Left forelimb (tissue), 1 donor: ENCODE measurements at places on chromosomes 16 and 17.

GRCh38 chr17:75864448-75864871 is 9.3 kb upstream of the WBP2 start:
- peak; percentile 77 for DNase-seq

DNA sequence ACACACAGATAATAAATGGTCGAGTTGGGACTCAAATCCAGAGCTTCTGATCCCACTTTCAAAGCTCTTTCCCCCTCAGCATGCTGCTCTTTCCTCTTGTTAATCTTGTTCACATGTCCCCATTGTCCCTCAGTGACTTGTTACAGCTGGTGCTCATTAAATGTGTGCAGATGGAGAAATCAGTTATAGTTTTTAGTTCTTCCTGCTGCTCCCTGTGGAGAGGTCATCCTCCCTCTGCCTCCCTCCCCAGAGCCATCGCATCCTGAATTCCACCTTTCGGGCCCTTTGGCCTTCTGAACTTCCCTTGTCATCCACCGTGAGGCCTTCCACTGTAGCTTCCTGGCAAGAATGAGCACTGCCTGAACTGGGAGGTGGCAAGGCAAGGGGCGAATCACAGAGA is 179.6 kb downstream of the WSCD1 start:
- DNase-seq = no peak

- DNase-seq = no peak
Measured at GRCh38 chr16:22665803-22666202, 148.2 kb upstream of the HS3ST2 start.

DNA sequence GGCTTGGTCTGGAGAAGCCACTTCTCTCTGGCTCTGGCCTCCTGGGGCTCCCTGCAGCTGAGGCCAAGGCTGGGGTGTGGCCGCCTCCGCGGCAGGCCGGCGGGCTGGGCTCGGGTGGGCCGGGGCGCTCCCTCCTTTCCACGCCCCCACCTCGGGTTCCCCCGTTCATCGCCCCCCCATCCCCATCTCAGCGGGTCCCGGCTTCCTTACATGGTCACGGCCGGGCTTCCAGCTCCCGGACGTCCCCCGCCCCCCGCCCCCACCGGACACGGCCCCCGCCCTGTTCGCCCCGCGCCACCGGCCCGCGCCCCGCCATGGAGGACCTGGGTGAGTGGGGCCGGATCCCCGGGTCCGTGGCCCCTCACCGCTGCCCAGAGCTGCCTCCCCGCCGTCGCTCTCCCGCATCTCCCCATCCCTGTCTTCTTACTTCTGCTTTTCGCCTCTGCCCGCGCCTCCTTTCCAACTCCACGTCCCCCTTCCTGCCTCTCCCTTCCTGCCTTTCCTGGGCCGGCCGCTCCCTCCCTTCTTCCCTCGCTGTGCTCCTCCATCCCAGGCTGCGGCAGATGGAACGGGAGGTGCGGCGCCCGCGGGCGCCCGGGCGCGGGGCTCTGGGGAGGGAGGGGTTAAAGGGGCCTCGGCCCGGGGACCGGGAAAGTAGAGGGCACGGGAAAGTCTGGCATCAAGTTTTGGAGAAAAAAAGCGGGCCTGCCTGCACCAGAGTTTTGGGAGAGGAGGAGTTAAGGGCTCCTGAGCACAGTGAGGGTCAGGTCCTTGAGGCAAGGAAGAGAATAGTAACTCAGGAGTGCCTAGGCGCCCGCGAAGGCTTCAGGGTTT is at the start of gene TGFB1I1:
TGFB1I1 (plus strand) TSS at position 278 of the 834 bp plus-strand sequence; CDS start at position 315, 37 bp downstream.
- peak; percentile 87 for DNase-seq

- no peak for DNase-seq
Measured at GRCh38 chr17:8935191-8935590, 30.3 kb downstream of the PIK3R5 start.

DNA sequence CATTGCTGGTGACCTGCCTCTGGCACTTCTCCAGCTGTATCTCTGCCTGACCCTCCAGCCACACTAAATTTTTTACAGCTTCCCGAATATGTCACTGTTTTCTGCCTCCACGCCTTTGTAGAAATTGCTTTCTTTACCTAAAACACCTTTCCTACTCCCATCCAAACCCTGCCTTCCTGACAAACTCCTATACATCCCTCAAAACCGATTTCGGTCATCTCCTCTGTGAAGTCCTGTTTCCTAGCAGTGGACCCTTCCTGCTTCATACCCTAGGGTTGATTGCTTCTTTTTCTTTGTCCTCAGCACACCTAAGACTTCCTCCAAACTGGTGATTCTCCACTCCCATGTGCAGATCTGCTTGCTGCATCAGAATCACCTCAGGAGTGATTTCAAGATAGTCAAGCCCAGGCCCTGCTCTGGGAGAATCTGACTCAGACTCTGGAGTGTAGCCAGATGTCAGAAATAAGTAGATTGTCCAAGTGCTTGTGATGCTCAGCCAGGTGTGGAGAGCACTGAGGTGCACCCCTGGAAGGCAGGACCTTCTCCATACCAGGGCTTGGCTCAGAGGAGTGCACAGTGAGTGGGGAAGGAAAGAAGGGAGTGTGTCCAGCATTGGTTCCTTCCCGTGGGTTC is 184.2 kb downstream of the COPRS start:
- DNase-seq = no peak

DNA sequence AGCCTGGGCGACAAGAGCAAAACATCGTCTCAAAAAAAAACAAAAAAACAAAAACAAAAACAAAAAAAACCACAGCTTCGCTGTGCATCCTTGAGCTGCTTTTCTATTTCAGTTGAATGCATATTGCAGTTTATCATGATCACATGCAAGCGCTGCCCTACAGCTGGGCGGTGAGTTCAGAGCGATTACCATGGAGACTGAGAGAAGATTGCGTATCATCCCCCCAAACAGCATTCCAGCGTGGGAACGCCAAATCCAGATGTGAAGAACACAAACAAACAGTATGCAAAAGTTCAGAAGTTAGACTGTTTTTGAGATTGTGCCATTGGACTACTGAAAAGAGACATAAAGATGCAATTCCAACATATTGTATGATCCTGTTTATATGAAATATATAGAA is 15.1 kb upstream of the SLC52A1 start:
- DNase-seq = no peak

- DNase-seq = no peak
Measured at GRCh38 chr17:56119191-56119590, 34.1 kb upstream of the ANKFN1 start.

DNA sequence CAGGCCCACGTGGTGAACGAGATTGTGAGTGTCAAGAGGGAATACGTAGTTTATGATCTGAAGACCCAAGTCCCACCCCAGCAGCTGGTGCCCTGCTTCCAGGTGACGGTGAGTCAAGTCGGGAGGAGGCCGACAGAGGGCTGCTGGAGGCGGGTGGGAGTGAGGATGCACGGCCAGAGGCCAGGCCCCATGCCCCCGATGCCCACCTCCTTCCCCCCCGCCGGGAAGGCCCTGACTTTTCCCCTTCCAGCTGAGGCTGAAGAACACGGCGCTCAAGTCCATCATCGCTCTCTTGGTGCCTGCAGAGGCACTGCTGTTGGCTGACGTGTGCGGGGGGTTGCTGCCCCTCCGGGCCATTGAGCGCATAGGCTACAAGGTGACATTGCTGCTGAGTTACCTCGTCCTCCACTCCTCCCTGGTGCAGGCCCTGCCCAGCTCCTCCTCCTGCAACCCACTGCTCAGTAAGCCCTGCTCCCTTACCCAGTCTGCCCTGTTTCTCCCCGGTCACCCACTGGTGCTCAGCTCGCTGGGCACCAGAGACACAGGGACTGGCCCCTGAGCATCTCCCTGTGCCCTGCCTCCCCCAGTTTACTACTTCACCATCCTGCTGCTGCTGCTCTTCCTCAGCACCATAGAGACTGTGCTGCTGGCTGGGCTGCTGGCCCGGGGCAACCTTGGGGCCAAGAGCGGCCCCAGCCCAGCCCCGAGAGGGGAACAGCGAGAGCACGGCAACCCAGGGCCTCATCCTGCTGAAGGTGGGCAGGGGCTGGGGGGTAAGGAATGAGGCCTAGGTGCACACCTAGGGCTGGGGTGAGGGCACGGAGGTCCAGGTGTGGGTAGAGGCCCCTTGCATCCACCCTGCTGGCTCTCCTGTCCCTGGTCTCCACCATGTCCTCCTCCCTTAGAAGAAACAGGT is 2.6 kb downstream of the ZACN start:
- DNase-seq = no peak

- DNase-seq = no peak
Measured at GRCh38 chr17:49090878-49091594, 41.5 kb upstream of the B4GALNT2 start.

GRCh38 chr16:53745086-53745485 is 41.1 kb downstream of the FTO start:
- no peak for DNase-seq

DNA sequence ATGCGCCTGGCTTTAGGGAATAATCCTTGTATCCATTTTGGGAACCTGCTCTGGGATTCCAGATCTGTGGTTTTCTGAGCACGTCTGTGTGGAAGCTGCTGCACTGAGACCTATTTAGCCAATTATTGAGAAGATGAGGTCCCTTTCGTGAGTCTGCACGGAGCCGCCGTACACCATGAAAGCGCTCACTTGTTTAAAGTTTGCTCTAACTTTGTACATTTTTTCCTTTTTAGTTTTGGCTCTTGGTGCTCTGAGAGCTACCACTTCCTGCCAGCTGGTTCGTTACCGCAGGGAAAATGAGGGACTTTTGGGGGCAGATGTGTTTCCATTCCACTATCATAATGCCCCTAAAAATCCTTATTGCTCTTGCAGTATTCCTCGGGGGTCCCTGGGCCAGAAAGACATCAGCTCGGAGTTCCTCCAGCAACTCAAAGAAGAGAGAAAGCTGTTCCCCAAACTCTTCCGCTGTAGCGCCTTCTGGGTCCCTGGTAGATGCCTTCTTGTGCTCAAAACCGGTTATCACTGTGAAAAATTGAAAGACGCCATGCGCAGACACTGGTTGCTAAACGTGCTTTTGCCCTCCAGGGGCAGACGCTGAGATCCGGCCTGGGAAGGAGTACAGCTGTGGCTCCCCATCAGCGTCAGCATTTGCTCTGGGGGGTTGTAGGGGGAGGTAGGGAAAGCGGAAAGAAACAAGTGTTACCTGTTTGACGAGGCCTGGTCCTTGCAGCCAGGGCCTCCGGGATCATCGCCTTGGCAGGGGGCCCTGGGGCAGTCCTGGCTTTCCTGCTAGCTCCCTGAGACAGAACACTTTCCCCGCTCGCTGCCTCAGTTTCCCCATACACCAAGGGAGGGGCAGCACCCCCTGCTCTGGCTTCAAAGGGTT is 238.1 kb downstream of the MRTFB start:
- no peak for DNase-seq

GRCh38 chr17:38352245-38353085 is 821 bp downstream of the SOCS7 start:
- DNase-seq = no peak

DNA sequence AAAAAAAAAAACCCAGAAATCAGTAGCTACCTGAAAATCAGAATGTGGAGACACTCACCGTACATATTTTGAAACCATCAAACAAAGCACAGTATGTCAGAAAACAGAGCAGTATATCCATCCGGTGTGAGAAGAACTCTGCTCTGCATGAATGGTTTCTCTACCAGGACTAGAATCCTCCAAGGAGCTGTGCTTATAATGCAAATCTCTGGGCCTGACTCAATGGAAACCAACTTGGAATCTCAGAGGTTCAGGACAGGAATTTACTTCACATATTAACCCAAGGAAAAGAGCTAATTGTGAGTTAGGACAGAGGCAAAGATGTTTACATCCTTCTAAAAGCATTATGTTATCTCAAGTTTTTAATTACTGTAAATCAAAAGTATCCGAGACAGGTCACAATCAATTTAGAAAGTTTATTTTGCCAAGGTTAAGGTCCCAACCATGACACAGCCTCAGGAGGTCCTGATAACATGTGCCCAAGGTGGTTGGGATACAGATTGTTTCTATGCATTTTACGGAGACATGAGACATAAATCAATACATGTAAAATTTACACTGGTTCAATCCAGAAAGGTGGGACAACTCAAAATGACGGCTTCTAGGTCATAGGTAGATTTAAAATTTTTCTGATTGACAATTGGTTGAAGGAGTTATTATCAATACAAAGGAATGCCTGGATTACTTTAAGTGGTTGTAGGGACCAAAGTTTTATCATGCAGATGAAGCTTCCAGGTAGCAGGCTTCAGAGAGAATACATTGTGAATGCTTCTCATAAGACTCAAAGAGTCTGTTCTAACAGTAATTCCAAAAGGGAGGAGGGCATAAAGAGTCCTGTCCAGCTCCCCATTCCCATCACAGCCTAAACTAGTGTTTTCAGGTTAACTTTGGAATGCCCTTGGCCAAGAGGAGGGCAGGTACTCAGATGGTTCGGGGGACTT is 164.1 kb downstream of the CDH8 start:
- DNase-seq = no peak

GRCh38 chr17:15958484-15958854 is 13.5 kb downstream of the ADORA2B start:
- DNase-seq = no peak

DNA sequence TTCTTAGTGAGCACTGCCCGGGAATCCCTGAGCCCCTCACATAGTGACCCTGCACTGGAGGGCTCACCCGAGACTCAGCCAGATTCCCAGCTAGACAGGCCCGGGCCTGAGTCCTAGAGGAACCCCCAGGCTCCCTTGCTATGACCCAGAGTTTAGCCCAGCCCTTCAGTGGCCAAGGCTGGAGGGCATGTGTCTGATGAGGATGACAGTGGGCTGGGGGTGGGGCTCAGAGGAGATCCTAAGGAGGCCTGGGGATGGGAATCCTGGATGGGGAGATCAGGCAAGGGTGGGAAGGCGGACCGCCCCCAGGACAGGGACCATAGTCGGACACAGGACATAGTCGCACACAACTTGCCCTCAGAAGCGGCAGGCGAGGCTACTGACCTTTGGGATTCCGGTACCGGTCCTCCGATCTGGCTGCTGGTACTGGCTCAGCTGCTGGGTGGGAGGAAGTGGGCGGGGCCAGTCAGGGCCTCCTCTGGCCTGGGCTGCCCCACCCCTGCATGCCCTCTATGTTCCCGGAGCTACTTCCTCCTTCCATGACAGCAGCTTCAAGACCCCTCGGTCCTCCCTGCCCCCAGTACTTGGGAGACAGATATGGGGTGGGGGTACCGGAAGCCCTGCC is 1.1 kb downstream of the CD79B start:
- DNase-seq = no peak

DNA sequence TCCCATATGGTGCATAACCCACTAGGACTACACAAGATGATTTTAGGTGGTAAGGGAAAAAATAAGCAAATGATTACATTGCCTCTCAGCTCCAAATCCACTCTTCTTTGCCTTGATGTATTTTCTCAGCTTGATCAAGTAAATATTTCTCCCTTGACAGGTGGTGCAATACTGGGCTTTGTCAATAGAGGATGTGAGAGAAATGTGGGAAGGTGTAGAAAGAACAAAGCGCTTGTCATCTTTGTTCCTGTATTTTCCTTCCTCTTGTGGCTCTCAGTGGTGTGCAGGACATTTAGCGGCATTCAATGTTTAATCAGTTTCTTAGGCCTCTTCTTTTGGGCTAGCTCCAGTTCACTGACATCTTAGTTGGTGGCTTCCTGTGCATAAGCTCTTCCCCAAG is 1165.8 kb upstream of the GOT2 start:
- no peak for DNase-seq

GRCh38 chr16:17308186-17308585 is 162.6 kb downstream of the XYLT1 start:
- DNase-seq = no peak

DNA sequence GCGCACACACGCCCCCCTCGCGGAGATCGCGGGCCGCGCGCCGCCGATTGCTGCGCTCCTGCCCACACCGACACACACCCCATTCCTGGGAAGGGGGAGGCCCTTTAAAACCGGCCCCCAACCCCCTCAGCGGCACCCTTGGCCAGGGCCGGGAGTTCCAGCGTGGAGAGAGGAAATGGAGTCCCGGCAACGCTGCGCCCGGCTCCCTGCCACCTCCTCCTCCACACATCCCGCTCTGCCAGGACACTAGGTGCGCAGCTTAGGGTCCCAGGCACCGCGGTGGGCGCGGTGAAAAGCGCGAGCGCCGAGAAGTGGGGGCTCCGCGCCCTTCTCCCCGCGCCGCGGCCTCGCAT is 397 bp downstream of the CDC42EP4 start:
- no peak for DNase-seq
